NCI-H1930 (cell line): ENCODE measurements at places on chromosomes 1 and 21.

DNA sequence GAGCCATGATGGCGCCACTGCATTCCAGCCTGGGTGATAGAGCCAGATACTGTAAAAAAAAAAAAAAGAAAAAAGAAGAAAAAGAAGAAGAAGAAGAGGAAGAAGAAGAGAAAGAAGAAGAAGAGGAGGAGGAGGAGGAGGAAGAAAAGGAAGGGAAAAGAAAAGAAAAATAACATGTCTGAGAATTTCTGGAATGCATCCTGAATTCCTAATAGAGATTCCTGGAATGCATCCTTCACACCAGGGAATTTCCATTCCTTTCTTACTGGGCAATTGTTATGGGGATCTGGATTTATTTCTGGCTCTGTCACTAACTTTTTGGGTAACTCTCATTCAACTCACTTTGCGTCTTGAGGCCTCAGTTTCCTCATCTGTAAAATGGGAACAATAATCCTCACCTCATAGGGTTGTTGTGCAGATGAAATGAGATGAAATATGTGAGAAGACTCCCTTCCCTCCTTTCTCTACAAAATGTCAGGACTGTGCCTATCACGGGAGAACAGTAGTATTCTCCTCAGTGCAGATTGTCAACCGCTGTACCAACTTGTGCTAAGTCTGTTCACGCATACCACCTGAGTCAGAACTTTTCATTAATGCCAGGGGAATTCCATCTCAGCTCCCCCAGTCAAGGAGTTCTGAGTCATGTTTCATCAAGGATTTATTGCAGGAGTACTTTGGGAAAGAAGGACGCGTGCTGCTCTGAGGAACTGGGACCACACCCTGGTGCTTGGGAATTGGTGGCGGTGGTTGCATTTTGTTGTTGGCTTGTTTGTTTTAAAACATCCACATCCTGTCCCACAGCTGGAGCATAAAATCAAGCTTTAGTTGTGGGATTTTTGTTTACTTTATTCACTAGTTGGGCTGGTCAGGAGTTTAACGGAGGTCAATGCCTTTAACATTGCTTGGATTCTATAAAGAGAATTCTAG, 42.4 kb upstream of the ROR1 start:
- DNase-seq: no peak

DNA sequence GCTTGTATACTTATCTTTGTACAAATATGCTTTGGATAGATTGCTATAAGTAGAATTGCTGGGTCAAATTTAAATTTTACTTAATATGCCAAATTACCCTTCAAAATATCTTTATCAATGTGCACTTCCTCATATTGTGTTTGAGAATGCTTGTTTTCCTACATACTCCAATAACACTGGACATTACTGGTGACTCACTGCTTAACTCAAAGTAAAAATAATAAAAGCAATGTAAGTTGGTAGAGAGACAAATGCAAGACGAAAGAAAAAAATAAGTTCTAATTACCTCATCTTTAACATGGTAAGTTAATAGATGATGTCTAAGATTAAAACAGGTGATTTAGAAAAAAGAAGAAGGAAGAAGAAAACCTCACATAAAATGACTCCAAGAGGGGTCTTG, 7.9 kb upstream of the SH3GLB1 start:
- DNase-seq: no peak

- no peak for DNase-seq
These were observed 195.9 kb upstream of the POU3F1 start for GRCh38 chr1:38242506-38242905.

DNA sequence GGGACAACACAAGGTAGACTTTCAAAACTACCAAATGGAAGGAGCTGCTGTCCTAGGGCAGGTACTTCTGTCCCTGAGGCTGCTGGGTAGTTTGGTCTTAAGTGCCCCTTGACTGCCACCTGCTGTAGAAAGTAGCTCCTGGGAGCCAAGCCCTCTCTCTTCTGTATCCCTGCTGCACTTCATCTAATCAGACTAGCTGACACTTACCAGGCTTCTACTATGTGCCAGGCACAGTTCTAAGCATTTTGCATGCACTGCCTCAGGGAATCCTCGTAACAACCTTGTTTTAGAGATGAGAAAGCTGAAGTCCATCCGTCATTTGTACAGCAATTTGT, 15.9 kb upstream of the SRSF4 start:
- DNase-seq: no peak

- DNase-seq: no peak
These were observed 46.5 kb downstream of the HLX start for GRCh38 chr1:220925707-220926106.

DNA sequence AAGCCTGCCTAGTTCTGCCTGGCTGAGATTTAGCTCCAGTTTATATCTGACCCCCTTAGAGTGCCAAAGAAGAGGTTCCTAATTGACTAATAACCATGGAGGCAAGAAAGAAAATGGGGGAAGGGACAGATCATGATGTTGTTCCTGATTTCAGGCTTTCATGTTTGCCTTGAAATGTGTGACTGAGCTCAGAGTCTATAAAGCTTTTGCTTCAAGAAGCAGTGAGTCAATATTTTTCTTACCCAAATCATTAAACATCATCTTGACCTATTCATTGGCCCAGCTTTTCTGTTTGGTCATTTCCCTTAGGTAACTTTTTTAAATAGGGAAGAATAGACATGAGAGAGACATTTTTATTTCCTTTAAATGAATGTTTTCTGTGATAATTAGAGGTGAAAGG, 55.9 kb downstream of the HHAT start:
- DNase-seq: no peak

DNA sequence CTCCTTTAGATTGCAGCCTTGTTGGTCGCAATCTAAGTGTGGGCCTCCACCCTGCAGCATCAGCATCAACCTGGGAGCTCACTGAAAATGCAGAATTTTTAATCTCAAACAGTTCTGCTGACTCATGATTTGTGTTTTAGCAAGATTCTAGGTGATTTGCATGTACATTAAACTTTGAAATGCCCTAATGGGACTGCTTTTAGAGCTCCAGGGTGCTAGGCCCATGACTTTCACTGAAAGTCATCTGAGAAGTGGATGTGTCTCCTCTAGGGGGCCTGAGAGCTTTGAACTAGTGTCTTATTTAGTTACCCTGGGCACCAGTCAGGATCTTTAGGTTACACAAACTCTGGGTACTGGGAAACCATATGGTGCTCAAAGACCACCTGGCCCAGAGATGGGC, 9.0 kb downstream of the TRIM67 start:
- no peak for DNase-seq

- no peak for DNase-seq
These were observed 29.2 kb upstream of the KIF1B start for GRCh38 chr1:10181154-10181553.

DNA sequence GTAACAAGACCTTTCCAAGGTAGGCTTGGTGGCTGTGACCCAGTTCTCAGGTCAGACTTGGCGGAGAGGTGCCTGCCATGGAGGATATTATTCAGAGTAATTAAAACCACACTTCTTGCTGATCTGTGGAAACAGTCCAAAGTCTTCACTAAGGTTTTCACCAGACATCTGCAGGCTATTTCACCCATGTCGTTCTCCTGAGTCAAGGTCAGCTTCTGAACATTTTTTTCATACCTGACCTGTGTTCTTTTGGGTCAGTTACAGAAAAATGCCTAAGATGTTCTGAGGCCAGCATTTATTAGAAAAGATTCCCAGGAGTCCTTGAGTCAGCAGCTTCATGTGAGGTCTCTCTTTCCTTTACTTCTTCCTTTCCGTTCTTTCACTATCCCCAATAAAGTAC, 54.9 kb downstream of the RGL1 start:
- no peak for DNase-seq

DNA sequence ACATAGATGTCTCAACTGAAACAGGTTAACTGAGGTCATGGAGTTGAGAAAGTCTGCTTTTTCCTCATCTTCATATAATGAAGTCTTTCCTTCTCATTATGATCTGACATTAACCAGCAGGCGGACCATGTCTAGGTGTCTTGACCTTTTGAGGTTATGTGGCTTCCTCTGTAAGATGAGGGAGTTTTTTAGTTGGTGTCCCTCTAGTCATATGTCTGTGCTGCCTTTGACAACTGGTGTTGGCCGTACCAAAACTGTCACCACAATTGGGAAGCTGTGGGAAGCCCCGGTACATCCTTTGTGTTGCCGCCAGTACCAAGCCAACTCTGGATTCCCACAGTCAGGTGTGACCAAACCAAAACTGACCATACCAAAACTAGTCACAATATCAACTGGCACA, 105.1 kb downstream of the PBX1 start:
- DNase-seq: no peak

GRCh38 chr21:15731243-15731613, 1.4 kb downstream of the USP25 start:
- no peak for DNase-seq

DNA sequence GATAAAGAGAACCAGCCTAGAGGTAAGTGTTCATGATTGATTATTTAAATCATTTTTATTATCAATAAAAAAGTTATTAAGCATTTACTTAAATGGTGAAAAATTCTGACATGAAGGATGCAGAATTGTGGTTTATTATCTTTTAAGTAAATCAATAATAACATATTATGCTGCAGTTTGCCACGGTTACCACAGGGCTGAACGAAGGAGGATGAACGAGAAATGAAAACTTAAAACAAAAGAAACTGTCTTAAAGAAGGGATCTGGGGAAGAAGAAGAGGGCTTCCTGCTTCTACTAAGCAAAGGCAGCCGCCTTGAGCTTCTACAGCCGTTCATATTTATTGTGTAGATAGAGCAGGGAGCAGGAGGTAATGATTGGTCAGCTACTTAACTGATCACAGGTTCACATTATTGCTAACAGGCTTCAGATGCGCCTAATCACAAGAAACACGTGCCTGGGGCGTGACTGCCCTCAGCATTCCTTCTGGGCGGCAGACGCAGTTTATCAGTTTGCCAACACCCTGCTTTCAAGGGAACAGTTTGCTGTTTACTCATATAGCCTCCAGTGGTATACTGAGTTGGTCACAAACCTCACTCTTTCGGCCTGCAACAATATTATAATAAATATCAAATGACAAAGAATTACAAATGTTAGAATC, 5.8 kb upstream of the FNBP1L start:
- no peak for DNase-seq

DNA sequence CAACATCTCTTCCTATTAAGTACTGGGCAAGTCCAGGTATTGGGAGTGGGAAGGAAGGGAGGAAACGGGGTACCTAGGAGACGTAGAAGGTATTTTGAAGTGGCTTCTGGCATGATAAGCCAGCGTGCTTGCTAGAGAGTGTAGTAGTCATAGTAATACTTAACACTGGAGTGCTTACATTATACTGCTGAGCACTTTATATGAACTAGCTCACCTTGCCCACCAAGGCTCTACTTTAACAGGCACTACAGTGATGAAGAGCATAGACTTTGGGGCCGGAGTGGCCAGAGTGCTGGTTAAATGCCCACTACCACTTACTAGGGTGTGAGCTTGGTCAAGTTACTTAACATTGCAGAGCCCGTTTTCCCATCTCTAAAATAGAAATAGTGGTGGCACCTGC, 61.7 kb downstream of the ACP6 start:
- no peak for DNase-seq

- no peak for DNase-seq
These were observed 50.3 kb downstream of the PCSK9 start for GRCh38 chr1:55089683-55090082.

DNA sequence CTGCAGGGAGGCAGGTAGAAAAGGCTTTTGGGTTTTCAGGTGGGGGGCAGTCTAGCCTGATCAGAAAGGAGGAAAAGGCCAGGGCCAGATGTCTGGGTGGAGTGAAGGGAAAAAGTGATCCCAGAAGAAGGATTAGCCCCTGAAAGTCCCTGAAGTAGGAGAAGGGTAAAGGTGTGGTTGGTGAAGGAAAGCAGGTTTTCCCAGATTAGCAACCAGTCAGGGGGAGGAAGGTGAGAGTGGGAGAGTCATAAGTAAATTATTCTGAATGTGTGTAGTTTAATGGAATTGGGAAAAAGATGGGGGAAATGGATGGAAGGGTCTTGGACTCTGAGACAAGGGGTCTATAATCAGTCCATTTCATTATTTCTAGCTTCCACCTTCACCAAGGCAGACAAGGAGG, 647 bp upstream of the SPRR1A start:
- DNase-seq: no peak

DNA sequence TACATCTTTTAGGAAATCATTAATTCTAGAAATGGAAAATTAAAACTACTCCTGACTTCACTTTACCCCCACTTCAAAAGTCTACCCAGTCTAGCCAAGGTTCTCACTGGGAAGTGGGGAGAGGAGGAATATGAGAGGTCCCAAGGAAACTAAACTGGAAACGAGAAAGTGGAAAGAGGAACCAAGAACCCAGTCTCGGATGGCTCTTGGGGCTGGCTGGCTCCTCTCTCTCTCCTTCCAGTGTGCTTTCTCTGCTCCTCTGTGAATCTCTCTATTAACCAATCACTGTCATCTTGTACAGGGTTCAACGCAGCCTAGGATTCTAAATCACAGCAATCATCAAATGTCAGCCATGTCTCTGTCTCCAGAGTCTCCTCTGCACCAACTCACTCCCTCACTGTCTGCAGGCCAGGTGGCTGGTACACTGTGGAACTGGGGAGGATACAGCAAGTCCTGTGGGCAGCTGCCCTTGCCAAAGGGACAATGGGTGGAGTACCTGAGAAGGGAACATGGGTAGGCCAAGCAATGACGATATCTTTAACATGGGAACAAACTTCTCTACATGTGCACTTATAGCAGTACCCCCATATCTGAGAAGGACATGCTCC, 33.7 kb downstream of the GNB1 start:
- no peak for DNase-seq

- DNase-seq: no peak
These were observed 11.7 kb upstream of the MFAP2 start for GRCh38 chr1:16992102-16992501.

- no peak for DNase-seq
These were observed 28.9 kb downstream of the TAS1R2 start for GRCh38 chr1:18830596-18830995.

GRCh38 chr1:195071461-195071860, 1536.8 kb downstream of the KCNT2 start:
- DNase-seq: no peak

- no peak for DNase-seq
These were observed 30.4 kb downstream of the APP start for GRCh38 chr21:26140164-26140579.
